ENCODE measurements at places on chromosomes 12 and 14.

GRCh38 chr14:99686557-99687283, 2.6 kb downstream of the CYP46A1 start:
- DNase-seq = peak; percentile 41

GRCh38 chr12:52037248-52037861, 13.9 kb upstream of the NR4A1 start:
- no peak for DNase-seq

DNA sequence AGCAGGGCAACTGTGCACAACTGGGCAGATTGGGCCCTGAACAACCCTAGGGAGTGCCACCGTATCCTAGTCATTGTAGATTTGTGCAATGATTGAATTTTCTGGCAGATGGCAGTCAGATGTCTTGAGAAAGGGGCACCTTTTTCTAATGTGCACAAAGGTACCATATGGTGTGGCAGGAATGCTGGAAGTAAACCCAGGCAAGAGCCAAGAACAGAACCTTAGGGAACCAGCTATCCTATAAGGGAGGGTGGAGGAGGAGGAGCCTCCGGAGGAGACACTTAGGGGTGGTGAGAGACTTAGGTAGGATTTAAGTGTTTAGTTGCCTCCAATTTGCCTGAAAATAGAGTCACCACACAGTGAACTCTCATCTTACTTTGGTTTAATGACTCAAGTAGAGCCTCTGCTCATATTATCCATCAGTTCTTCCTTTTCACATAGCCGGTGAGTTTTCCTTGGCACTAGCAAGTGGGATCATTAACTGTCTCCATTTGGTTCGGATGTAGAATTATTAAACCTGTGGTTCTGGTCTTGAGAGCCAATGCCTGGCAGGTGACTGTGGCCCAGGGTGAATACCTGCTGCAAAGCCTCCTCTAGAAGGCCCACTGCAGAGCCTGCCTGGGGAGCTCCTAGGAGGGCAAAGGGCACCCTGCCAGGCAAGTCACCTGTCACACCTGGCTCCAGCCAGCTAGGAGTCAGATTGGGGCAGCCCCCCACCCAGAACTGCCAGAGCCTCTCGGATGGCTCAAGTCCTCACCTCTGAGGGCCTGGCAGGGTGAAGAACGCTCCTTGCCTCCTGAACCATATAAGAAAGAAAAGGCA, 184.4 kb upstream of the HIF1A start:
- no peak for DNase-seq

GRCh38 chr12:53254816-53255545, 13.1 kb upstream of the ESPL1 start:
- no peak for DNase-seq

- no peak for DNase-seq
Measured at GRCh38 chr12:70379846-70380245, 13.8 kb downstream of the KCNMB4 start.

GRCh38 chr12:56413392-56413791, 35.8 kb downstream of the TIMELESS start:
- DNase-seq = no peak

- no peak for DNase-seq
Measured at GRCh38 chr12:111819191-111820158, 22.6 kb upstream of the MAPKAPK5 start.
